ENCODE measurements at places on chromosomes 2 and 18.
A peak's percentile ranks its signal among the peaks of the same experiment; 100 is the strongest.

DNA sequence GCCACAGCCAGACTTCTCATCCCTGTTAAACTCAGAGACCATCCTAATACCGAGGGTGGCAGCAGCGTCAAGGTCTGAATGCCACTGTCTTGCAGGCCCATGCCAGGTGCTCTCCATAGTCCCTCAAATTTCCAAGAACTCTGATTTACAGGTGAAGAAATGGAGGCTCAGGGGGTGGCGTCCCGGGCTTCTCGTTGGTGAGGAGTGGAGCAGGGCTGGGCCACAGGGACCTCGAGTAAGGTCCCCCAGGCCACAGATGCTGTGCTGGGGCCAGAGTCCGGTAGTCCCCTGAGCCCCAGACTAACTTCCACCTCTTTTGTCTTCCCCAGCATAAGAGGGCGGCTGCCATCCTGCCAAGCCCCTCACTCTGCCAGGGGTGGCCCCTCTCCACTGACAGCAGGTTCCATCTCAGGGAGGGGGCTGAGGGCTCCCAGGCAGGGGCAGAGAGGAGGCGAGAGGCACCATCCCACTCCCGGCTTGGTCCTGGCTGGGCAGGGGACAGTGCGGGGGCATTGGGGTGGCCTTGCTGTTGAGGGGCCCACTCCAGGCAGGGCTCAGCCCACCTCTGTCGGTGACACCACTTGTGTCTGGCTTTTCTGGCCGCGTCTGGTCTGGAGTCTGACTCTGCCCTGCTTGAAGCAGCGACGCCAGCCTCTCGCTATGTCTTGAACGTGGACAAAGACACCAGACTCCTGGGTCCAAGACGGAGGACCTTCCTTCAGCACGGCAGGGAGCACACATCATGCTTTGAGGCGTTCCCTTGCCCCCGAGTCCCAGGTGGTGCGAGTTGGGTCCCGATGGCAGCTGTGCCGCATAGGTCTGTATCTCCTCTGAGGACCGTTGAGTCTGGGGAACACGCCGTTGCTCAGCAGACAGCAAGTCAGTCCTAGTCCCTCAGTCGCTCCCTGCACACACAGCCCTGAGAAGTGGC, 15.9 kb upstream of the KLHL30 start:
- DNase-seq: no peak

DNA sequence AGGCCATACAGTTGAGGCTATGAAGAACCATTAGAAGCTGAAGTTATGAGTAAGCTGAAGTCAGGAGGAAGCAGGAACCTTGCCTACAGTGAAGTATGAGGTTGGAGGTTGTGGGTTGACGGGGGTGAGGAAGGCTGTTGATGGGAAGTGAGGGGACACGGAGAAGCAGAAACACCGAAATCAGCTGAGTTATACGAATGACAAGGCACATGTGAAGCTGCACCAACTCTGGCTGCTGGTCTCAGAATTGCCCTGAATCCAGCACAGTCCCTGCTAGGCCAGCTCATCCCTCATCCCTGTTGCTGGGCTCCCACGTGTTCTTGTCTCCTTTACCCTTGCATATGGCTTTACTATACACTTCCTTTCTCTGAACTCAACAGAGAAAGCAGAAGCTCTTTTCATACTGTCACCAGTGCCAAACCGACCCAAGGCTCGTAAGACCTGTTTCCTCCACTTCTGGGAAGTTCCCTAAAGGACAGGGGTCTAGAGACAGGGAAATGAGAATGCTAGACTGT, 9.2 kb upstream of the TMEM247 start:
- DNase-seq: no peak

GRCh38 chr2:113846429-113846828, 43.5 kb upstream of the ACTR3 start:
- no peak for DNase-seq

- DNase-seq: no peak
Observed at GRCh38 chr2:98559581-98559980, 48.7 kb downstream of the COA5 start.

DNA sequence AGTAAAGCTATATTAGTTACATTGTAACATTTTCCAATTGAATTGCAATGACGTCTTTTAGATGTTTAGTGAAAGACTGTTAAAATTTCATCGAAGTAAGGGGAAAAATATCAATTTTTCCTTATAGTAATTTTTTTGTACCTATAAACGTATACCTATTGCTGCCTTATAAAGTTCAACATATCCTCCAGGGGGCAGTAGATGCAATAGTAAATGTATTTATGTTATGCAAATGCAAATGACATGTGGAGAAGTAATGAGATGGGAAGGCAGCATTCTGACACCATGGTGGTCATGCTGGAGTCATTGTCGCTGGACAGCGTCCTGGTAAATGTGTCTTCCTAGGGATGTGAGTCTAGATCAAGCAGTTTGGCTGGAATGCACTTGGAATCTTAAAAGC, 38.7 kb downstream of the MSTN start:
- peak; percentile 33 for DNase-seq

GRCh38 chr18:67511840-67512239, 4.7 kb downstream of the DSEL start:
- DNase-seq: no peak

- no peak for DNase-seq
Observed at GRCh38 chr2:78411303-78411702, 614.2 kb upstream of the REG3G start.

DNA sequence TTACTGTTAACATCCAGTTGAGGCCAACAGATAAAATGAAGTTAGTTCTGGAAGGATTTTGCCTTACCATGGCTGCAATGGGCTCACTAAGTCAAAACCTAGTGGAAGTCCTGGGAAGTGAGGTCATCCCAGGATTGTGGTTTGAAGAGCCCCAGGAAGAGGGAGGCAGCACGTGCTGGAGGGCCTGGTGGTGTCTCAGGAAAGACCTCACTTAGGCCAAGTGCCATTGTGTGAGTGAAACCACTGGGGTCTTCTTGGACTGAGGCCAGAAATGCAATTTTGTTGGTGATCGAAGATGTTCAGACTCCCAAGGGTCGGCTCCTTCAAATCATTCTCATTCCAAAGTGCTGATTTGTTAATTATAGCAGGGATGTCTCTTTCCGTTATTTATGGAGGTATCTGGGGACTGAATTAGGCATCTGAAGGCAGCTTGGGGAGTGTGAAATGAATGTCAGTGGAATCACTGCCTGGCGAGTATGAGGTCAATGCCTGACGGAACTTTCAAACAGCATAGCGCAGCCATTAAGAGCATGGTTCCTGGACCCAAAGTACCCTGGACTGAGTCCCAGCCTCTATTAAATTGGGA, 60.0 kb downstream of the IL1R2 start:
- DNase-seq: no peak

- no peak for DNase-seq
Observed at GRCh38 chr2:149741646-149742045, 154.1 kb upstream of the MMADHC start.

DNA sequence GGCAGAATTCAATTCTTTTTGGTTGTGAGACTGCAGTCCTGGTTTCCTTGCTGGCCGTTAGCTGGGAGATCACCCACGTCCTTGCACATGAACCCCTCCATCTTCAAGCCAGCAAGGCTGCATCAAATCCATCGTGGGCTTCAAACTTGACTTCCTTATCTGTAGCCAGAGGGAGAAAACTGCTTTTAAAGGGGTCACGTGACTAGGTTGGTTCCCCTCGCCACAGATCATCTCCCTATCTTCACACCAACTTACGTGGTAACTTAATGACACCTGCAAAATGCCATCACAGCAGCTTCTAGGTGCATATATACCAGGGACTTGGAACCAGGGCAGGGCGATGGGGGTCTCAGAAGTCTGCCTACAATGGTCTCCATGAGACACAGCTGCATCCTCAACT, 169.5 kb downstream of the MTCL1 start:
- no peak for DNase-seq

DNA sequence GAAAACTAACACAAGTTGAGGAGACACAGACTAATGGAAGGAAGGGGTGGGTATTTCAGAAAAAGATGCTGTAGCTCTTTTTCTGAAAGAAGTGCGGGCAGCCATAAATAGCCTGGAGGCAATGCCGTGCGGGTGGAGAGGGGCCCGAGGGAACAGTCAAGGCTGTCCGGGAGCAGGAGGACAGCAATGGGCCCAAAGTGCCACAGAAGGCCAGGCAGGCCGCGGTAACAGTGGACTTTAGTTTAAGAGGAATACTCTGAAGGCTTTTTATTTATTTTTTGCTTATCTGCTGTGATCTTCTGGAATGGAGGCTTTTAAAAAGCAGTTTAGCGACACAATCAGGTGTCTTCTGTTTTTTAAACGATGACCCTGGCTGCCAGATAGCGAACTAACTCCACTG, 2.8 kb downstream of the ITGB1BP1 start:
- no peak for DNase-seq

GRCh38 chr18:13461936-13462335, 243.4 kb downstream of the LDLRAD4 start:
- DNase-seq: peak; percentile 25

- no peak for DNase-seq
Observed at GRCh38 chr2:223528036-223528435, 74.1 kb downstream of the SCG2 start.

- DNase-seq: no peak
Observed at GRCh38 chr2:129885735-129886134, 93.7 kb upstream of the RAB6C start.

- no peak for DNase-seq
Observed at GRCh38 chr2:106044021-106044420, 150.1 kb downstream of the UXS1 start.

GRCh38 chr2:238380785-238381184, 45.9 kb upstream of the ASB1 start:
- DNase-seq: peak; percentile 50

- DNase-seq: no peak
Observed at GRCh38 chr18:446941-447560, 53.5 kb downstream of the COLEC12 start.

GRCh38 chr2:146024212-146024743, 1504.4 kb upstream of the ZEB2 start:
- peak; percentile 31 for DNase-seq

DNA sequence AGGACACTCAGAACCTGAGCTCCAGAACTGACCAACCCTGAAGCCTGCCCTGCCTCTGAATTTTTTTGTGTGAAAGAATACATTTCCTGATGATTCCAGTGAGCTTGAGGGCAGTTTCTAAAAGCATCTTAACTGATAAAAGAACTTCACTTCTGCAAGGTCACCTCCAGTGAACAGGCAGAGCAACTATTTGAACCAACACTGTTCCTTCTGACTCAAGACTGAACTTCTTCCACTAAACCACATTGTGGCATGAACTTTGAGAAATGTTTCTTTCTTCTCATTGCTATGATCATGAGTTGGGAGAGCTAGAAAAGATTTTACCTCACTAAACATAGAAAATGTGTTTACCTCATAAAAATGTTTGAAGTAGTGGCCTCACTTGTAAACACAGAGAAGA, 83.8 kb upstream of the SERTAD2 start:
- no peak for DNase-seq

- DNase-seq: no peak
Observed at GRCh38 chr2:8416849-8417832, 264.7 kb upstream of the ID2 start.

DNA sequence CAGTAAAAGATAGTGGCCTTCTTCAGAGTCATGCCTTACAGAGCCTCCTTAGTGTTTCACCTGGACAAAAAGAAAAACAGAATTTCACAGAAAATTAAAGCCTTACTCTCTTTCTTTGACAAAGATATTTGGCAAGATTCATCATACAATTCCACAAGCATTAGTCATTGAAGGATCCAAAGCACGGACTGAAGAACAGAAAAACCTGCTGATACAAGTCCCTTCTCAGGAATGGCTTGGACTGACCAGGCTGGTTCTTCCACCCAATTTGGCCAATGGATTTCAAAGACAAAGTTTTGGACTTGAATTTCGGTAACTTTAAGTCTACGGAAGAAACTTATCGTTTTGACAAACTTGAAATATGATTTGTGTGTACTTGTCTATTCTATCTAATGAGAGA, 39.1 kb upstream of the GALNT3 start:
- no peak for DNase-seq

GRCh38 chr2:10720947-10721395, 459 bp upstream of the ATP6V1C2 start:
- DNase-seq: peak; percentile 65
